ENCODE measurements at places on chromosomes 2 and 18.

GRCh38 chr2:109466674-109467575 is 146.8 kb downstream of the SEPTIN10 start:
- no peak for DNase-seq

GRCh38 chr18:13688191-13689136 is 37.9 kb downstream of the FAM210A start:
- DNase-seq = no peak

DNA sequence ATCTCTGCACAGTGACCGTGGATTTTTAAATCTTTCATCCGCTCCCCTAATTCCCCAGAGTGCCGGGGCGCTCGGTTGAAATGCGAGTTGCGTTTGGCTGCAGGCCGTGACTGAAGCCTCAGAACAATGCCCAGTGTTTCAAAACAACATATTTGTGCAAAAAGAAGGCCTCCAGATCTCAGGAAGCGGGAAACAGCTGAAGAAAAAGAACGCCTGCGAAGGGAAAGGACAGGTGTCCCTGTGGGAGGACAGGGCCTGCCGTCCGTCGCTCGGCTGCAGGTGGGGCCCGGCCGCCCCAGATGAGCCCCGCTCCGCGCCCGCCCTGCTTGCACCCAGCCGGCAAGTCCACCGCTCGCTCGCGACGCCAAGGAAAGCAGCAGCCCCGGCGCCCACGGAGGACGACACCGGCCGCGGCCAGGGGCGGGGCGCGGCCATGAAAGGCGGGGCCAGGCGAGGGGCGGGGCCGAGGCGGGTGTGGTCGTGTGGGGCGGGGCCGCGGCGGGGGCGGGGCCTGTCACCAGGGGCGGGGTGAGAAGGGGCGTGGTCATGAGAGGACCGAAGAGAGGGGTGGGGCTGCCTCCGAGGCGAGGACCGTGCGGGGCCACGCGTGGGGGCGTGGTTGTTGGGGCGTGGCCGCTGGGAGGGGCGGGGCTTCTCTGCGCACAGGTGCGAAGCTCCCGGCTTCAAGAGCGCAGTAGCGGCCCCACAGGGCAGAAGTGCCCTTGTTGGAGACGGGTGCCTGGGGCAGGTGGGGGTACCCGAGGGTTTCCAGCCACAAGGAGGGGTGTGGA is 17.6 kb upstream of the BOK start:
- DNase-seq = no peak

DNA sequence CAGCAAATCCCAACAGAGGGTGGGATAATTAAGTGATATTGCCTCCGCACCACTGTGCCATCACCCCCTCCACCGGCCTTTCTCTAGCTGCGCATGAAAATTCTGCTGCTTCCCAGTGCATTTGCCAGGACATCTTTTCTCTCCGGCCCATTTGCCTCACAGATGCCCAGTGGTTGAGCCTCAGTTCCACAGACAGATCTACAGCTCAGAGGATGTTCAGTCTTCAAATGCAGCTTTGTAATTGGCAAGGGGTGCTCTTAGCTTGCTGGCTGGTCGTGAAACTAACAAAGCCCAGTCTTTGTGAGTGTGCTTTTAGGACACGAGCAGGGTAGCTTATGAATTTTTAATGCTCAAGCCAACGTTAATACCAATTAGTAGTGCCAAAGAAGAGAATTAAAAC is 253.3 kb upstream of the REV1 start:
- no peak for DNase-seq

DNA sequence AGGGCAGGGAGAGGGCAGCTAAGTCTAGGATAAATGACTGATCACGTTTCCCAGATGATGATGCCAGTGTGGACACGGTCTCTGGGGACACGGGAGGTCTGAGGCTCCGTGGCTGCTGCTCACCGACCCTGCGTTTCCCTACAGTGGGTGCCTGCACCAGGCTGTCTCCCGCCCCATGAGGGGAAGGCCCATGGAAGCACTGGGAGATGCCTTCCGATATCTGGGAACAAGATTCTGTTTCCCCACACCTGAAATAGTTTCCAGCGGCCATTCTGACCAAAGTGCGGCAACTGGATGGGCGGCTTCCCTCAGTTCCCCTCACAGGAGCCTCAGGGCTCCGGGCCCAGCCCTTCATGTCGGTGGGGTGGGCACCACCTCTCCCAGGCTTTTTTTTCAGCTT is 83.1 kb downstream of the EDAR start:
- no peak for DNase-seq

DNA sequence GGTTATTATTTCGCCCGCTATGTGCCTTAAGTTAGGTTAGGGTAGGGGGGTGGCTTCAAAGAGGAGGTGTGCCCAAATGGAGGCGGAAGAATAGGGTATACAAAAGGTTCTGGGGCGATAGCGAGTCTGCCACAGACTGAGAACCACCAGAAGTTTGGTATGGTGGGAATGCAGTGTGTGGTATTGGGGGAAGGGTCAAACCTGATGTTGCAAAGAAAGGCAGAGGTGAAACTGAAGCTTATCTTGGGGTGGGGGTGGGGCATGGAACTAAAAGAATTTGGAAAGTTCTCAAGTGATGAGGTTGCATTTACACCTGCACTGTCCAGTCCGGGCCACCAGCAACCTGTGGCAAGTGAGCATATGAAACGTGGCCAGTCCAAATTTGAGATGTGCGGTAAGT is 11.8 kb upstream of the CCBE1 start:
- DNase-seq = no peak

- DNase-seq = no peak
These were observed 489.1 kb upstream of the LRATD1 start for GRCh38 chr2:14143435-14143834.

- no peak for DNase-seq
These were observed 311.9 kb downstream of the TXNL1 start for GRCh38 chr18:56326336-56327072.

DNA sequence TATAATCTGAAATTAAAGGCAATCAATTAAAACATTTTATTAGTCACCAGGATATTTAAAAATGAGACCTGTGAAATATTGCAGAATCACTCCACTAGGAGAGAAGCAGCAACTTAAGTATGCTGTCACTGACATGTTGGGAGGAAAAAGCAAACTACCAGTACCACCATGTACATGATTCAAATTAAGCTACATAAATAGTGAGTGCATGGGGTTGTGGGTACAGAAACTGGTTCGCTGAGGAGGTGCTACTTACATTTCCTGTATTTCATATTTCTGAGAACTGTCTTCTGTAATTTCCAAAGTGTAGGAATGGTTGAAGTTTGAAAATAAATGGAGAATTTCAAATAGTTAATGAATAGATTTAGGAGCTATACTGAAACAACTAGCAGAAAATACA is 7.9 kb upstream of the NR4A2 start:
- DNase-seq = no peak

- no peak for DNase-seq
These were observed 28.6 kb downstream of the HS1BP3 start for GRCh38 chr2:20622296-20622686.

- no peak for DNase-seq
These were observed at the start of gene POU3F3 for GRCh38 chr2:104853534-104854497. POU3F3 (plus strand) TSS chr2:104854115; CDS start chr2:104855511, 1,396 bp downstream.

- no peak for DNase-seq
These were observed 25.9 kb downstream of the MRO start for GRCh38 chr18:50793641-50794565.

DNA sequence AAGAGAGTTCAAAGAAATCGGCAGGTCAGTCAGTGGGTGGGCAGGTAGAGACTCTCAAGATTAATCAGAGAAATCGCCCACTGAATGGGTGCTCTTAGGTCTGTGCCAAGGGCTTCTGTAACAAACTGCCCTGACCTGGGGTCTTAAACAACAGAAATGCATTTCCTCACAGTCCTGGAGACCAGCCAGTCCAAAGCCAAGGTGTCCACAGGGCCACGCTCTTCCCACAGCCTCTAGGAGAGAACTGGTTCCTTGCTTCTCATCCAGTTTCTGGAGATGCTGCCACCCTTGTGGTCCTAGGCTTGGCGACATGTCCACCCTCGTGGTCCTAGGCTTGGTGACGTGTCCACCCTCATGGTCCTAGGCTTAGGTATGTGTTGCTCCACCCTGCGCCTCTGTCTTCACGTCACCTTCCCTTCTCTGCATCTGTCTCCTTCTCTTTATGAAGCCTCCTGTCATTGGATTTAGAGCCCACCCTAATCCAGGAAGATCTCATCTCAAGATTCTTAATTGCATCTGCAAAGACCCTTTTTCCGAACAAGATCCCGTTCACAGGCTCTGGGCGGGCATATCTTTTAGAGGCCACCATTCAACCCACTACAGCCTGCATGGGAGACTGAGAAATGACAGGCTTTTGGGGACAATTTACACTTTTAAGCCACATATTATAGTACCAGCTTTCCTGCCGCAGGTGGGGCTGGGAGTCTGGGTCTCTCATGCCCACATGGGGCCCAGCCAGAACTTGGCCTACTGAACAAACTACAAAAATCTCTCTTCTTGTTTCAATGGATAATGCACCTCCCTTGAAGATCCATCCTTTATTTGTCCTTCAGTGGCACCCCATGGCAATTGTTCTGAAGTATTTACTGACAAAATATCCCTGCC is 161.3 kb downstream of the ASB1 start:
- no peak for DNase-seq

DNA sequence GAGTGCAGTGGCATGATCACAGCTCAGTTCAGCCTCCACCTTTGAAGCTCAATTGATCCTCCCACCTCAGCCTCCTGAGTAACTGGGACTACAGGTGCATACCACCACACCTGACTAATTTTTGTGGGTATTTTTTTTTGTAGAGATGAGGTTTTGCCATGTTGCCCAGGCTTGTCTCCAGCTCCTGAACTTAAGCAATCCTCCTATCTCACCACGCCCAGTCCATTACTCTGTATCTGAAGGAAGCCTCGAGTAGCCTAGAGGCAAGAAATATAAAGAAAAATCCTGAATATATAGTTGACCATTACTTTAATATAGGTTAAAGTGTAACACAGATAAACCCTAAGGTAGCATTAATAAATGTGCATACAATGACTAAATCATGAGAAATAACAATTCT is 686.8 kb upstream of the PIK3C3 start:
- DNase-seq = no peak

DNA sequence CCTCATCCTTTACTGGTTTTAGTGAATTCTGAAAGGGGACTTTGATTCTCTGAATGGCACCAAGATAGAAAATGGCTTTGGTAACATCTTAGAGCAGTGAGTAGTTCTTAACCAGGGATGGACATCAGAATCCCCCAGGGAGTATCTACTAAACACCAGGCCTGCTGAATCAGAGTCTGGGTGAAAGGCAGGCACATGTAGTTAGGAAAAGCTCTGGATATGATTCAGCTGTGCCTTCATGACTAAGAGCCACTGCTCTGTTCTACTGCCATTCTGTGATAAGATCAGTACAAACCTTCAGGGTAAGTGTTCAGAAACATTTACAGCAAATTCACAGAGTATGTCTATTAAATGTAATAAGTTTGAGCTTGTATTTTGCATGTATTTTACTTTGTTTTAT is 46.2 kb upstream of the B3GNT2 start:
- peak; percentile 65 for DNase-seq

GRCh38 chr2:132615329-132616085 is 54.5 kb downstream of the LYPD1 start:
- DNase-seq = no peak

GRCh38 chr2:20537423-20538307 is 90.8 kb downstream of the RHOB start:
- no peak for DNase-seq

DNA sequence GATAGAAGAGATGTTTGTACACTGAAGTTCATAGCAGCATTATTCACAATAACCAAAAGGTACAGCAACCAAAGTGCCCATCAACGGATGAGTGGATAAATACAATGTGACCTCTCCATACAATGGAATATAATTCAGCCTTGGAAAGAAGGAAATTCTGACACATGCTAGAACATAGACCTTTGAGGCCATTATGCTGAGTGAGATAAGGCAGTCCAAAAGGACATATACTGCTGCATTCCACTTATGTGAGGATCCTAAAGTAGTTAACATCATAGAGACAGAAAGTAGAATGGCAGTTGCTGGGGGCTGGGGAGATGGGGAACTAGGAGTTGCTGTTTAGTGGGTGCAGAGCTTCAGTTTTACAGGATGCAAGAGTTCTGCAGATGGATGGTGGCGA is 38.2 kb upstream of the GLI2 start:
- DNase-seq = no peak

DNA sequence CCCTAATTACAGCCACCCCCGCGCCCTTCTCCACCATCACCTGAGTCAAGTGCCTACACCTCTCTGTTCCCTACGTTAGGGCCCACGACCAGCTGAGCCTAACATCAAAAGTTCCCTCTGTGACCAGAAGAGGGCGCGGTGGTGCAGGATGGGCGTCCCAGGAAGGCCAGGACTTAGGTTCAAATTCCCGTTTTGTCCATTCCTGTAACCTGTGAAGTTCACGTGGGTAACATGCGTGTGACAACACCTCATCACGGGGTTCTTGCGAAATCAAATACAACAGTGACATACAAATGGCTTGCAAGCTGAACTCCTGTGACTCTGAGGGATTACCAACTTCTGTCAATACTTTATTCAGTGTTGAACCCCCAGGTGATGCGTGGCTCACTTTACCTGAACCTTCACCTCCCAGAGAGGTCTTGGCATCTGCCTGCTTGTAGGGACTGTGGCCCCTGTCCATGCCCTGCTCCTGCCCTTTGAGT is 207.9 kb downstream of the ARL4C start:
- DNase-seq = no peak

GRCh38 chr2:173118395-173118794 is 42.7 kb downstream of the MAP3K20 start:
- DNase-seq = no peak

DNA sequence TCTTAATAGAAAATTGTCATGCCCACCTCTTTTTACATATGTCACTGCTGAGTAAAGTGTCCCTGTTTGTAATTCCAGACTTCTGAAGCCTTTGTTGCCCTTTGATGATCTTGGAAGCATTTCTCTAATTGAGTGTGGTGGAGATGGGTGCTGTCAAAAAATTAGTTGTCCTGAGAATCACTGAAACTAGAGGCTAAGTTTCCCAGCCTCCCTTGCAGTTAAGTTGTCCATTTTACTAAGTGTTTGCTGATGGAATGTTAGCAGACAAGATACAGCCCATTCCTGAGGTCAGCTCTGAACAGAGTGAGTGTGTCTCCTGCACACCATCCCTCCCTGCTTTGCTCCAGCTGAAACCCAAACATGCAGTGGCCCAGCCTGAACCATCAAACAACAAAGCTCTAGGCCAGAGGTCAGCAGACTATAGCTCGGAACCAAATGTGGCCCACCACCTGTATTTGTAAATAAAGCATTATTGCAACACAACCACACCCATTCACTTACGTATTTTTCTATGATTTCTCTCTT is 28.1 kb upstream of the TMEM177 start:
- no peak for DNase-seq
